ENCODE measurements at places on chromosomes 7 and 10.

DNA sequence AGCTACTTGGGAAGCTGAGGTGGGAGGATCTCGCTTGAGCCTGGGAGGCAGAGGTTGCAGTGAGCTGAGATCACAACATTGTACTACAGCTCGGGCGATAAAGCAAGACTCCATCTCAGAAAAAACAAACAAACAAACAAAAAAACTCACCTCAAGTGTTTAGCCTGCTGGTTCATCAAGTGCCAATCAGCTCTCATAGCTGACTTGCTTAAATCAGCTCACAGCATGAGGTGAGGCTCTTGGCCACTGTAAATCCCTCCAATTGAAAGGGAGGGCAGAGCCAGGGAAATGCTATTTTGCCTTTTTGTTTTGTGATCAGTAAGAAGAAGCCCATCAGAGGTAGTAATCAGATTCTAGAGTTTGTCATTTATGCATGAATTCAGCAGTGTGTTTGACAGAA is 112.3 kb downstream of the RAB11FIP2 start:
- DNase-seq, result no peak

- DNase-seq, result no peak
Measured at GRCh38 chr7:25820432-25821040, 331.5 kb upstream of the NFE2L3 start.

DNA sequence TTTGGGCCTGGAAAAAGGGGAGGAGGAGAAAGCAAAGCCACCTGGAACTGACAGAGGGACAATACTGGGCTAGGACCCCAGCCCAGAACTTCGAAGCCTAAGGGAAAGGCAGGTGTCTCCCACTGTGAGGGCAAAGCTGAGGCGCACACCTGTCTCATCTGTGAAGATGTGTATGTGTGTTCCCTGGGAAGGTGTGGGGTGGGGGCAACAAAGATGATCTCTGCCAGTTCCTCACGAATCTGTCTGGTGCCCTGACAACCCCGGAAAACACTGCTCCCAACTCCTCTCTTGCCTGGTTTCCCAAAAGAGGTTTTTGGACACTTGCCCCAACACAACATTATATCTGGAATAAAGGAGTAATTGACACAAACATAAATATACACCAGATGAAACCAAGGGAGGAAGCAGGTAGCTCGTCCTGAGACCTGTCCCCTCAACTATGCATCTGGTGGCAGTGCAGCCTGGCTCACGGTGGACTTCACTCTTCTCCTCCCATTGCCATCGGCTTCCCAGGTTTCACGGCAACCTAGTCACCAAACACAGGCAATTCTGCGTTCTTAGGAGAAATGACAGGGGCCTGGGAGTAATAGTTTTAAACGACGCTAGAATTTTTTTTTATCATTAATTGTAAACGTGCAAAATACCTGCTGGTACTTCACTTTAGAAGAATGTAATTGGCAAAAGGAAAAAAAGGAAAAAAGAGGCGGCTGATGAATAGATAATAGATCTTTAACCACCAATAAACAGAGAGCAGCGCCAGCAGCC is 1.7 kb upstream of the EMX2 start:
- no peak for DNase-seq

DNA sequence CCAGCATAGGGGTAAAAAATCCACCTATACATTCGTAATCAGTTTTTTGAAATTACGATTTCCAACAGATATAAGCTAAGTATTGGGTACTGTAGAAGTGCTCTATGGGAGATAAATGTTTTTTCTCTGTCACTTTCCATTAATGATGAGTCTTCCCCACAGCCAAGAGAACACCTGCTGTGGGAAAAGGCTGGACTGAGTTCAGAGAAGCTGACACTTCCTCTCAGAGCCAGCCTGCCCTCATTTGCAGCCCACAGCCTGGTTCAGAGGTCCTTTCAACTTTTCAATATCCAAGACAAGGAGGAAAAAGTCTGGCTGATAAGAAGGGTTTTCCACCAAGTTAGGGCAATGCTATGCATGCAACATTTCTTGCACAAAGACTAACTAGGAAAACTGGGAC is 64.5 kb upstream of the DNAJB12 start:
- no peak for DNase-seq

- DNase-seq, result peak; percentile 57
Measured at GRCh38 chr7:30157204-30157603, 22.4 kb downstream of the MTURN start.

DNA sequence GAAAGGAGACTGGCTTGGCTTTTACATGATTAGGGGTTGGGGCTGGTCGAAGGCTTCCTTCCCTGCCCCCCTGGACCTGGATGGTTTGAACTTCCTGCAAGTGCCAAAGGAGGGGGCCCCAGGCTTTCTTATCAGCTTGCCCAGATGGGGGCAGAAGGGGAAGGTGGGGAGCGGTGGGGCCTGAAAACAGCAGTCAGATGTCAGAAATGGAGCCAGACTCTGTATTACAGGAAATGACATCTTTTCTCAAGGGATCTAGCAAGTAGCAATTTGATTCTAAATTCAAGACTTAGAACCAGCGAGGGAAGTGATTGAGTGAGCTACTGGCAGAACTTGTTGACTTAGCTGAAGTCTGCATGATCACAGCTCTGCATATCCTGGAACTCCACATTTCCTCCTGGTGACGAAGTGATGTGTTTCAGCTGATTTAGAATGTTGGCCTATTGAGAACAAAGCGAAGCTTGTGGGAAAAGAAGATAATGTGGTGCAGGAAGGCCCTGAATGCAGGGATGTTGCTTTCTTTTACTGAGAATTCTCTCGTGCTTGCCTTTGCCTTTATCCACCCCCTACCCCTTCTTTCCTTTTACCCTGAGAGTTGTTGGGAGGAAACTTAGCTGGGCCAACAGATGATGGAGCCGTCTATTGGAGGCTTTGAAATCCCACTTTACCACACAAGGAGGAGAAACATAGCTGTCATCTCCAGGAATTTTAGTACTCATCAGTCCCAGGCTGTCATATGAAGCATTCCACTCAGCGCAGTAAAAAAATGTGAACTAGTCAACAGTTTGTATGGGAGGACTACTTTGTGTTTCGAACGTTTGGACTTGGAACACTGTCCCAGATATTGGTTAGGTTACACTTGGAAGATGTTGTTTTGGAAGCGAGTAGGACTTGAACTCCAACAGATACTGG is 43.2 kb downstream of the CCNY start:
- peak; percentile 23 for DNase-seq
